NCI-H2171 (cell line): ENCODE measurements at places on chromosomes 5 and 9.
A peak's percentile ranks its signal among the peaks of the same experiment; 100 is the strongest.

- DNase-seq: no peak
Observed at GRCh38 chr5:18091758-18092157, 457.5 kb downstream of the TAF11L14 start.

DNA sequence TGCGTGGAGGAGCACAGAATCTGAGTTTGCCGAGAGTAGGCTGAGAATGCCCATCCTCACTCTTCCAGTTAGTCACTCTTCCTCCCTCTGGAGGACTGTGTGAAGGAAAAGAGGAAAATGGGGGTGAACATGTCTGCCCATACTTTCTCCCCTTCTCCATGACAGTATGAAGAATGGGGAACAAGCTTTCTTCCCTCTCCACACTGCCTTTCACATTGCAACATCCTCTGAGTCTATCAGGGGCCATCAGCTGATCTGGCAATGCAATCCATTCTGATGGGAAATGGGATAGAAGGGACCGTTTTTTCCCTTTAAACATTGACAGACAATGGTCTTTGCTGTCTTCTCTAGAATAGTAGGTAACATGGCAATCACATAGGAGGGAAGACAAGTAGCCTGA, 56.8 kb downstream of the UGCG start:
- no peak for DNase-seq

DNA sequence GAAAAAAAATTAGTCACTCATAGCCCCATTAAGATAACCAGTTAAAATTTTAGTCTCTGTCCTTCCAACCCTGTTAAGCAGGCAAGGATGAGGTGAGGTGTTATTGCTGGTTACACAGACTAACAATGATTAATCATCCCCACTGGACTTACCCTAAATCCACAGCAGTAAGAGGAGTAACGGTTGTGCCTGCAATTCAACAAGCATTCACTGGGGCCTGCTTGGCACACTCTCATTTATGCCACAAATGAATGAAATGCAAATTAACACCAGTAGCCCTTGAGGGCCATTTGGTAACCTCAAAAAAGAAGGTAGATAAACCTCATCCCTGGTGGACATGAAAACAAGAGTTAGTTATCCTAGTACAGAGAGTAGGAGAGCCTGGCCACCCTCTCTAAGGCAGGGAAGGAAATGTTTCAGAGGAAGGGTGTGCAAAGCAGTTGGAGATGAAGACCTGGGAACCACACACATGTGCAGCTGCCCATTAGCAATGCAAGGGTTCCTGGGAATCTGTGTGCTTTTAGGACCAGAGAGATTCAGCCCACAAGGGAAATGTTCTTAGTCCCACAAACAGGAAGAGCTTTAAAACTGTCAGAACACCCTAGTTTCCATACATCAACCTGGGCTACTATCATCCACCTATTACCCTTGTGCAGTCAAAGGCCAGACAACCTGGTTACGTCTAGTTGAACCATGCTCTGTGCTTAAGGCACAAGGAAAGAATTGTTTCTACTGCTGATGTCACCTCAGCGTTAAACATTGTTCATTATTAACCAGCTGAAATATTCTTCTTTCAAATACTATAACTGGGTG, 7.7 kb downstream of the LHFPL2 start:
- DNase-seq: no peak

- DNase-seq: no peak
Observed at GRCh38 chr9:127360829-127361228, 36.1 kb upstream of the SLC2A8 start.

DNA sequence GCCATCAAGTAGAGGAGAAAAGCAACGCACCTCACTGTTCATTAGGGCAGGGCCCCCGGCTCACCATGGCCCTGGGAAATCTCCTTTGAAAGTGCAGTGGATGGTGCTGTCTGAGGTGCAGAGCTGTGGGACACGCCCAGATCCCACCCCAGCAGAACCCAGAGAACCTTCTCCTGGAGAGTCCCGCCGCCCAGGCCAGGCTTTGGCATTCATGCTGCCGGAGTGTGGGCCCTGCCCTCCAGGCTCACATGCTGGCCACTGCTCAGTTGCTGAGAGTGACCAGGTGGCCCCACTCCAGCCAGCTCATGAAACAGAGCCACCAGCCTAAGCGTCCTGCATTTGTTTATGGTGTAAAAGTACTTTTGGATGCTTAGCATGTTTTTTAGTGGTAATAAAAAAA, 23.8 kb upstream of the LRRC14B start:
- DNase-seq: no peak

DNA sequence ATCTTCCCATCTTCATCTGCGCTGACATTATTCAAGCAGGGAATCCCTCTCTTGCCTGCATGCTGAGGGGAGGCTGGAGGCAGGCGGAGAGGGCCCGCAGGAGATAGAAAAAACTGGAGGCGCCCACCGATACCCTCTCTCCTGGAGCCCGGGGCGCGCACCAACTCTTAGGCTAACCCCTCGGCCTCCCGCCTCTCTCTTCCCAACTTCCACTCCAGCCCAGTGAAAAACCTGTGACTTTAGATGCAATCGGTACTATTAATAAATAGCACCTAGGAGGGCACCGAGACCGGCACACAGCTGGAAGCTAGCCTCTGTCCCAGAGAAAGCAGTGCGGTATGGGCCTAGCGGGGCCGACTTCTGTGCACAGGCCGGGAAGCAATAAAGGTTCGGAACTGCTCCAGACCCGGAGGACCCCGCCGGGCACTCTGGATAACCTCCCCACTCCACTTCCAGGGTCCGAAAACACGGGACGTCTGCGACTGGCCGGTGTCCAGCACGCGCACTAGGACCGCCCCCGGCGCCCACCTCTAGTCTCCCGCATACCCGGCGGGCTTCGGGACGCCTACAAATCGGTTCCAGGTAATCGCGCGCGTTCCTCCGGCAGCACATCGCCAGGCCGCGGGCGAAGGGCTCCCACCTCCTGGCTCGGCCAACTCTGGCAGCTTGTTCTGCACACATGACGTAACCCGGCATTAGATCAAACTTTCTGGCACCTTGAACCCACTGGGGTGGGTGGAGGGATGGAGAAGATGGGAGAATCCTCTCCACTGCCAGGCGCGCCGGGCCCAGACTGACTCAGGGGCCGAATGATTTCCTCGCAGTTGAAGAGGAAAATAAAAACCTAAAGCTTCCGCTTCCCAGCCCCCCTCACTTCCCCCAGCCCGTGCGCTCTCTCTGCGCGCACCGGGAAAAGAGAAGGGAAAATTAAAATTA, 1.4 kb downstream of the EFNA5 start:
- no peak for DNase-seq

DNA sequence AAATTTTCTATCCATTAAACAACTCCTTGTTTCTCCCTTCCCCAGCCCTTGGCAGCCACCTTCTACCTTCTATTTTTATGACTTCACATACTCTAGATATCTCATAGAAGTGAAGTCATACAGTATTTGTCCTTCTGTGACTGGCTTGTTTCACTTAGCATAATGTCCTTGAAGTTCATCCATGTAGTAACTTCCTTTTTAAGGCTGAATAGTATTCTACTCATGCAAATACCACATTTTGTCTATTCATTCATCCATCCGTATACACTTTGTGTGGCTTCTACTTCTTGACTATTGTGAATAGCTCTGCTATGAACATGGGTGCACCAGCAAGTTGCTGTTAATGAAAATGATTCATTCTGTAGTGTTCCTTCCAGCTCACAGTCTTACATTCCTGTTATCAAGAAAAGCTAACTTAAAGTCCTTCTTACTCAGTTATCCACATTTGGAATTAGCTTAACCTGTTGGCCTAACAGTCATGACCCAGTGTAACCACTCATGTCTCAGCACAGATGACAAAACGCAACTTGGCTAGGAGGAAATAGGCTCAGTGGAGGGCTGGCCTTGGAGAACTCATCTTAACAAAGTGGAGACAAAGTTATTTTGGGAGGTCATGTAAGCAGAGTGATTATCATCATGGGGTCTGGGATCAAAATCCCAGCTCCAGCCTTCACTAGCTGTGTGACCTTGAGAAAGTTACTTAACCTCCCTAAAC, 129.7 kb upstream of the MAP3K1 start:
- DNase-seq: no peak

- DNase-seq: no peak
Observed at GRCh38 chr5:150022681-150023080, 22.1 kb downstream of the HMGXB3 start.

DNA sequence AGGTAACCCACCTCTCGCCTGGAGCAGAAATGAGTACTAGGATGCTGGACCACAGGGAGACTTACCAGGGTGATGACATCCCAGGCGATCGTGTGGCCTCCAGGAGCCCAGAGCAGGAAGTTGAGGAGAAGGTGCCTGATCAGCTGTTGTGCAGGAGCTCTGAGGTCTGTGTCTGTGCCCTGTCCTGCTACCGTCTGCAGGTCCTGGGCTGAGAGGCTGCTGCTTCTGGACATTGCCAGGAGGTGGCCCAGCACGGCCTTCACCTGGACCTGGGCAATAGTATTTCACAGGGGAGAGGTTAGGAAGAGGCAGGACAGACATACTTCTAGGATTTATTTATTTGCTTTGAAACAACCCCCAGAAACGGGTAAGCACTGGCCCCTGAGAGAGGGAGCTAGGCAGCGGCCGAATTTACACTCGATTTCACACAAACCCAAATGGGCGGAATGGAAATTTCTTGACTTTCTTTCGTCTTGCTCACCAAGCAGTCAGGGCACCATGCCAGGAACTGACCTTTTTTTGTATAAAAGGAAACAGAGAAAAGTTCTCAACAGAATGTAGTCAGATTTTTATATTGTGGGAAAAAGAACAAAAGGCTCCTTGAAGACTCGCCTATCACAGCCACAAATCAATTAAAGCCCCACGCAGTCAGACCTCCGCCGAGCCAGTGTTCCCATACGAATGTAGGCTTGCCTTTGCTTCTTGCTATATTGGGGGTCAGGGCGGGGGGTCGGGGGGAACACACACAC, 210.3 kb downstream of the FANCC start:
- no peak for DNase-seq

- DNase-seq: no peak
Observed at GRCh38 chr5:87390075-87390474, 22.7 kb downstream of the CCNH start.

- DNase-seq: no peak
Observed at GRCh38 chr5:174552428-174552827, 172.0 kb upstream of the MSX2 start.

GRCh38 chr5:98975682-98976407, 47.0 kb upstream of the CHD1 start:
- DNase-seq: no peak

GRCh38 chr5:125150041-125150669, 403.7 kb upstream of the ZNF608 start:
- no peak for DNase-seq

GRCh38 chr9:107712390-107712789, 222.8 kb upstream of the KLF4 start:
- no peak for DNase-seq

DNA sequence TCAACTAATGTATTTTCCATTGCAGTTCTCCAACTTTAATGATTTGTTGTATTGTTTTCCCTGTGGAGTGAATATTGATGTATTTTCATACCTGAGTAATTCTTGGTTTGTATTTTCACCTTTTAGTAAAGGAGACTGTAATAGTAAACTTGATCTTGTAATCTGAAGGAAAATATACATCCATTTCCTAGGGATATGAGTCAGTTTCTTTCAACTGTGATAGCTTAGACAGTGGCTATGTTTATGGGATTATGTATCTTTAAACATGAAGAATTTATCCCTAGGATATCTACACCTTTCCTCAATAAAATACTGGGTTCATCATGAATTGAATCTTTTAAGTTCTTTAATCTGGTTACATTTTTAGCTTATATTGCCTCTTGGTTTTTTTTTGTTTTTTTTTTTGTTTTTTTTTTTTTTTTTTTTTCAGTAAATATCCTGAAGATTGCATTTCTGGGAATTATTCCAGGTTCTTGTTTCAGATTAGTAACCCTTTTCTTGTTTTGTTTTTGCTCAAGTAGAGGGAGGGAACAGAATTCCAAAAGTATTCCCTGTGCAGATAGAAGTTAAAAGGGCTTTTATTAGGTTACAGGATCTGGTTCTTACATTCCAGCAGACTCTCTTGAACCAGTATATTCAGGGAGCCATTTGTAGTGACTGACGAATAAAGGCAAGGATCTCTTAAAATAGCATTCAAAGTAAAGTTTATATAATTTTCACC, 7.1 kb downstream of the WDR36 start:
- DNase-seq: no peak

GRCh38 chr9:81559197-81559596, 130.2 kb downstream of the TLE1 start:
- no peak for DNase-seq

DNA sequence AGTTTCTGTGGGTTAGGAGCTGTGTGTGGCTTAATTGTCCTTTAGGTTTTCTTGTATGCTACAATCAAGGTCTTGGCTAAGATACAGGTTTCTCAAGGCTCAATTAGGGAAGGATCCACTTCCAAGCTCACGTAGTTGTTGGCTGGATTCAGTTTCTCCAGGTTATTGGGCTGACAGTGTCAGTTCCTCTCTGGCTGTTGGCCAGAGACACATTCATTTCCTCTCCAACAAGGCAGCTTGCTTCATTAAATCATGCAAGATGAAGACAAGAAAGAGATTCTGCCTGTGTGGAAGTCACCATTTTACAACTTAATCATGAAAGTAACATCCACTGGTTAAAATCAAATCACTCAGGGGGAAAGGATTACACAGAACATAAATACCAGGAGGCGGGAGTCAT, 275.7 kb upstream of the KIF2A start:
- no peak for DNase-seq

DNA sequence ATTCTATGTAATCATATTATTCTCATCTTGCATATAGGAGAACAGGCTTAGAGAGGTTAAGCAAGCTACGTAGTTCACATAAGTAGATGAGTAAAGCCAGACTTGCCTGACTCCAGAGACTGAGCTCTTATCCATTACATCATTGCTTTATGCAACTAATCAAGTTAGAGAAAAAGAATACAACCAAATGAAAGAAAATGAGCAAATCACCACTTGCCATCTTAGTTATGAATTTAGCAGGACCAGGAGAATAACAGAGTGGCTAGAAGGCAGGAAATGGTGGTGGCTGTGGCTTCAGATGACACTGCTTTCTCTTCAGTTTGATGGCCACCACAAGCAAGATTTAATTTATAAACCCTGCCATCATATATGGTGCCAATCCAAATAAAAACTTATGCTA, 26.6 kb downstream of the POC5 start:
- no peak for DNase-seq

GRCh38 chr5:67192719-67193438, 3.7 kb downstream of the CD180 start:
- no peak for DNase-seq

DNA sequence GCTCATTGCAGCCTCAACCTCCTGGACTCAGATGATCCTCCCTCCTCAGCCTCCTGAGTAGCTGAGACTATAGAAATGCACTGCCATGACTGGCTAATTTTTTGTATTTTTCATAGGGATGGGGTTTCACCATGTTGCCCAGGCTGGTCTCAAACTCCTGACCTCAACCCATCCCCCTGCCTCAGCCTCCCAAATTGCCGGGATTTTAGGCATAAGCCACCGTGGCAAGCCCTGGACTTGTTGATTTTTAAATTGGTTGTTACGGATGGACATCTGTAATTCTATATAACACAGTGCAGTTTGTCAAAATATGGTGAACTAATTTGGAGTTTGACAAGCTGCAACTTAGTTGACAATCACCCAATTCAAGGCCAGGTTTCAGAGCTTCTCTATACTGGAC, 22.7 kb downstream of the SNX18 start:
- DNase-seq: no peak

- peak; percentile 3 for DNase-seq
Observed at GRCh38 chr9:12884736-12885395, 110.0 kb downstream of the LURAP1L start.

GRCh38 chr5:16936989-16937438, 926 bp upstream of the MYO10 start:
- DNase-seq: peak; percentile 29

GRCh38 chr9:9585920-9586319, 1026.9 kb downstream of the PTPRD start:
- no peak for DNase-seq

- DNase-seq: no peak
Observed at GRCh38 chr9:89536145-89536574, 38.2 kb upstream of the SEMA4D start.
